ENCODE measurements at places on chromosomes 3 and 15.

DNA sequence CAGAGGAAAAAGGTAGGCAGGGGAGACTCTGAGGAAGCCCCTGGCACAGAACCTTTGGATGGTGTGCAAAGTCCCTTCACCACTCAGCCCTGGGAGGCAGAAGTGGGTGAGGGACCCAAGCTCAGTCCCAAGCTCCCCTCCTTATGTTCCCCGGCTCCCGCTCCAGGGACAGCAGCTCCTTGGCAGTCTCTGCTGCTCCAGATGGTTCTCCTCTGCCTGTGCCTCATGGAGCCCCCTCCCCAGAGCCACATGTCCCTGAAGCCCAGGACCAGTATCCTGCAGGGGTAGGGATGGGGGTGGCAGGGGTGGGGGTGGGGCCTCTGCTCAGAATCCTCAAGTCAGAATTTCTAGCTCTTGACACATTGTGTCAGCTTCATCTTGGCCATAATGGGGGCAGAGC is 8.0 kb upstream of the CAMKV start:
- no peak for DNase-seq

GRCh38 chr3:43194490-43195114 is 88.7 kb upstream of the POMGNT2 start:
- no peak for DNase-seq

- no peak for DNase-seq
These were observed 596.2 kb upstream of the UBE2E2 start for GRCh38 chr3:22606938-22607337.

DNA sequence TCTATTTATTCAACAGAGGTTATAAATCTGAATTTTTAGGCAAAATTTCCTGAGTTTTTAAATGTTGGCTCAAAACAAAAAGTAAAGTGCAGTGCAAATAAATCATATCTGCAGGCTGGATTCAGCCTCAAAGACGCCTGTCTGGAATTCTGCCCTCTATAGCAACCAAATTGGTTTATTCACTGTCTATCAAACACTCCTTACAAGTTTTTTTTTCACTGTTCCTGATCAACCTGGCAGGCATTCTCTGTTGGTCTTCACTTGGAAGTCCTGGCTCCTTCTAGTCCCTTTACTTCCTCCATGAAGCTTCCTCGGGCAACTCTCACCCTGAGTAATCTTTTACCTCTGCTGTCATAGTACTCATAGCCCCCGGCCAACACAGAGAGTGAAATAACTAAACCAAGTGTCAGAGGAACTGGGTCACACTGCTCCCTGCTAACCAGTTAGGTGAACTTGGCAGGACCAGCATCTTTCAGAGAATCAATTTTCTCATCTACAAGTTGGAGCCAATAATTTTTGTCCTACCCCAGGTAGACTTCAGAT is 36.8 kb upstream of the TIPARP start:
- no peak for DNase-seq

DNA sequence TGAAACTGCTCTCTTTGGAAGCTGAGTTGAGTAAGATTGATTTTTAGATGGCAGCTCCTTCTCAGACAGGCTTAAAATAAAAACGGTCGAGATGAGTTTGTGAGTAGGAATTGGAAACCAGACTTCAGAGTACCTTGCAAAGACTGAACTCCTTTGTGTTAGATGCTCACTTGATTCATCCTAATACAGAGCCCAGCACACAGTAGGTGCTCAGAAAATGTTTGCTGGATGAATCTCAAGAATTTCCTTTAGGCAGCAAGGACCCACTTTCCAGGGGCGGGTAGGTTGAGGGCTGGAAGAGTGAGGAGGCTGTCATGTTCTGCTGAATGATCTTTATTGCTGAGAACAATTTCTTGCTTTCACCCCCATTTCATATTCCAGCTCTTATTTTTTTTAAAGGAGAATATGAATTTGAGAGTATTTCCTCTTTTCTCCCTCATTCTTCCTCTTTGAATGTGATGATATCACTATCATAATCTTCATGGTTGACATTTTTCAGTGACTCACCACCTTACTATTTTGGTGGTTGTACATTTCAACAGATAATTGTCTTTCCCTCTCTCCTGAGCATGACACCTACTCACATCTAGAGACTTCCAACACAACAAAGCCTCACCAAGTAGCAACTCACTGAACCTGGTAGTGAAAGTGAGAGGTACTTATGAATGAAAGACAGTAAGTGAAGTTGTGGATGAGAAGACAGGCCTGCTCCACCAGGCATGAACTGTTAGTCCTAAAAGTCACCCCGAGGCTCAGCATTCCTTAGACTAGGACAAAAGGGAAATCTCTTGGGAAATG is 113.3 kb downstream of the PDCD6IP start:
- peak; percentile 23 for DNase-seq

GRCh38 chr15:91936182-91936775 is 82.8 kb downstream of the SLCO3A1 start:
- no peak for DNase-seq

GRCh38 chr3:156246961-156247725 is 126.8 kb downstream of the KCNAB1 start:
- no peak for DNase-seq

DNA sequence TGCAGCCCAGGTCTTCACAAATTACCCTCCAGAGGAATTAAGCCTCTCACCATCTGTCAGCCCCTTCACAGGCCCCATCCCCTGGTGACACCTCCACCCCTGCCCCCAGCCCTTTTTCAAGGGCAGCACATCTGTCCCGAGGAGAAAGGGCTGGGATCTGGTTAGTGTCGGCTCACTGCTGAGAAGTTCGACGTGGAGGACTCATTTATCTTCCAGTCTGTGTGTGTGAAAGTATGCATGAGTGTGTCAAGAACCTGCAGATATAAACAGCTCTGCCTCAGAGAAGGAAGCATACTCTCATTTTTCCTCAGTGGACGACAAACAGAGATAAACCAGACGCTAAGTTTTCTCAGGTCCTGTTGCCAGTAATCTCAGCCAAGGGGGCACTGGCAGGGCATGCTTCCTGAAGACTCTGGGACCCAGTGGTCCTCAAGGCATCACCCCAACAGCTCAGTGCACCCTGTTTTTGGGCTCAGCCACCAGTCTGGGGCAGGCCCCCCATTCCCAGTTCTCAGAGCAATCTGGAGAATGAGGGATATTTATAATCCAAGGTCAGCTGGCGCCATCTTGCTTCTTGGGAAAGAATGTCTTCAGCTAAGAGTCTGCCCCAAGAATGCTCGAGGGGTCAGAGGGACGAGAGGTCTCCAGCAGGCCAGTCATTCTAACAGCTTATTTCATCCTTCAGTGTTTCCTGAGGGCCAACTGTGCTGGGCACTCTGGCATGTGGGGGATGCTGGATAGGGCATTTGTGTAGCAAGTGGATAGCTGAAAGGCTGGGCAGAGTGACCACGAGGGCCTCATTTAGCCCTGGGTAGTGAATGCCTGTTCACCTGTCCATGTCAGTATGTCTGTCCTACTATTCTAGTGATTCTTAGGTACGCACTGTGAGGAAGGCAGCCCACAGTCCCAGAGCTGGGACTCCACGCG is 73.6 kb downstream of the ADCY5 start:
- DNase-seq = no peak

DNA sequence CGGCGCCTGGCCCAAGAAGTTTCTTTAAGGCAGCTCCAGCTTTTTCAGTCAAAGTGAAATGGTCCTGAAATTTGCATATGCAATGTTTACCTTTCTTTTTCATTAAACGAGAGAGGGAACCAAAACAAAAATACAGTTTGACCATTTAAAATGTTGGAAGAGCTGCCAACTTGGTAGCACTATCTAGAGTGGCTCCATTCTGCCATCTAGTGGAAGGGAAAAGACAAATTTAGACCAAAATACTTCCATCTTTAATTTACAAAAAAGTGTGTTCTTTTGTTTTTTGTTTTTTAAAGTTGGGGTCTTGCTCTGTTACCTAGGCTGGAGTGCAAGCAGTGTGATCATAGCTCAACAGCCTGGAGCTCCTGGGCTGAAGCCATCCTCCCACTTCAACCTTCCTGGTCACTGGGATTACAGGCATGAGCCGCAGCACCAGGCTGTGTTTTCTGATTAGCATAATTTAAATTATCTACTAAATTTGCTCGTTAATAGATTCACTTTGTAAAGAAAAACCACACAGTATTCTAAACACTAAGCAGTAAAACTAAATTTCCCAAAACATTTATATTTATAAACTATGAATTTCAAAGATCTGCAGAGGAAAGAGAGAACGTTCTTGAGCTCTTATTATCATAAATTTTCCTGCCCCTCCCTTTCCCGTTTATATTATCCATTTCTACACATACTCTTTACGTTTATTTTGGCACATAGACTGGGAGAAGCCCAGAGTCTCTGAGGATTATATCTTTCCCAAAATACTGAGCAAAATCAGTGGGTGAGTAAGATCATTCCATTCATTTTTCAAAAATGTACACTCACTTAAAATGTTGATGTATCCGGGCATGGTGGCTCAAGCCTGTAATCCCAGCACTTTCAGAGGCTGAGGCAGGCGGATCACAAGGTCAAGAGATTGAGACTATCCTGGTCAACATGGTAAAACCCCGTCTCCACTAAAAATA is 15.4 kb upstream of the RFC4 start:
- peak; percentile 47 for DNase-seq

DNA sequence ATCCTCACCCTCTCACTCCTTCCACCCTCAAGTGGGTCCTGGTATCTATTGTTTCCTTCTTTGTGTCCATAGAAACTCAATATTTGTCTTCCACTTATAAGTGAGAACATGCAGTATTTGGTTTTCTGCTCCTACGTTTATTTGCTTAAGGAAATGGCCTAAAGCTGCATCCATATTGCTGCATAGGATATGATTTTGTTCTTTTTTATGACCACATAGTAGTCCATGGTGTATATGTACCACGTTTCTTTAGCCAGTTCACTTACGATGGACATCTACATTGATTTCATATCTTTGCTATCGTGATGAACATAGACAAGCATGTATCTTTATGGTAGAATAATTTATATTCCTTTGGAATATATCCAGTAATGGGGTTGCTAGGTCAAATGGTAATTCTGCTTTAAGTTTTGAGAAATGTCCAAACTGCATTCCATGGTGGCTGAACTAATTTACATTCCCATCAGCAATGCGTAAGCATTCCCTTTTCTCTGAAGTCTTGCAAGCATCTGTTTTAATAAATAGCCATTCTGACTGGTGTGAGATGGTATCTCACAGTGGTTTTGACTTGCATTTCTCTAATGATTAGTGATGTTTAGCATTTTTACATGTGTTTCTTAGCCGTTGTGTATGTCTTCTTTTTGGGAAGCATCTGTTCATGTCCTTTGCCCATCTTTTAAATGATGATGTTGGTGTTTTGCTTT is 650.2 kb downstream of the ZNF385D start:
- DNase-seq = no peak

- DNase-seq = peak; percentile 19
These were observed 5.6 kb downstream of the TIGIT start for GRCh38 chr3:114299421-114299820.

DNA sequence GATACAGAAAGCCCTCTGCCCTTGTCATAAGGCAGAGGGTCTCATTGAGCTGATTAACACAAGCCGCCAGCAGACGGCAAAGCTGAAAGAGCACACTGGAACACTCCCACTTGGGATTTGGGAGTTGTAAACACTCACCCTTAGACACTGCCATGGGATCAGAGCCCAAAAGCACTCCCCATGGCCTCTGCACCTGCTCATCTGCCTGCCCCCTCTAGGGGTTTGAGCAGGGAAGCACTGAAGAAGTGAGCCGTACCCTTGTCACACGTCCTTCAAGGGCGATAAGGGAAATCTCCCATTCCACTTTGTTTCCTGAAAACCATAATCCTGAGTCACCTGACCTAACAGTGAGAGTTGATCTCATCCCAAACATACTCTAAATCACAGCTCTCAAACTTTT is 14.7 kb downstream of the FSIP1 start:
- DNase-seq = no peak

- peak; percentile 99 for DNase-seq
These were observed at the start of gene NUDT16 for GRCh38 chr3:131381445-131382291. Gene NUDT16, plus strand, starts transcription at chr3:131381774. Its CDS starts 31 bp downstream, at chr3:131381805.

DNA sequence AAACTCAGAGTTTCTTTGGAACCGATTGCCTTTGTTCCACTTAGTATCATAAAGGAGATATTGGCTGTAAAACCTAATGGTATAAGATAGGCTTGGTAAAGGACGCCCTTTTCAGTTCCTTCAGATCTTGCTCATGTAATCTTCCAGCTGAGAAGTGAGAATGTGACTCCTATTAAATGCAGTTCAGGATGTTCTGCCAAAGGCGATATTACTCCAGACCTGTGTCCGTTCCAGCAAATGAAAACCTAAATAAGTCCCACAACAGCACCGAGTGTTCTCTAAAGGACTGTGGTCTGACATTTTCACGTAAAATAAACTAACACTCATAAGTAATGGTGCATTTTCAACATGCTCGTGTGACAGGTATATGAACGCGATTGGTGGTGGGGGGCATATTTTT is 276.2 kb downstream of the FEZF2 start:
- no peak for DNase-seq

GRCh38 chr3:51860703-51861665 is at the start of gene IQCF2:
Gene IQCF2, plus strand, starts transcription at chr3:51861615. Its CDS starts 52 bp downstream, at chr3:51861667.
- DNase-seq = no peak

DNA sequence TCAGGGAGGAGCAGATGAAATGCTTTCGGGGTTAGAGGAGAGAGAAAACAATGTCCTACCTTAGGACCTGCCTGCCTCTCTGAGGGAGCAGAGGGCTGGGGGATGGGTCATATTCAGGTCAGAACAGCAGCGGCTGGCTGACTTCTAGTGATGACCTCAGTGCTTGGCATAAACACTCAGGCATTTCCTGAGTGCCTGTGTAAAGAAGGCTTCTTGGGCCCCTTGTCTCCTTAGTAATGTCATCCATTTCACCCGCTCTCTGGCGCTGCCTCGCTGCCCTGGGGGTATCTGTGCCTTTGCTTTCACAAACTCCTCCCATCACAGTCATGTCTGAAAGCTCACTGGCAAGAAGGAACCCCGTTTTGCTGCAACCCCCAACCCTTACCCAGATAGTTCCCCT is 82.9 kb upstream of the GSK3B start:
- DNase-seq = no peak

- no peak for DNase-seq
These were observed 1159.8 kb upstream of the ALCAM start for GRCh38 chr3:104206925-104207324.

GRCh38 chr15:66780172-66780972 is 78.3 kb downstream of the SMAD6 start:
- DNase-seq = peak; percentile 74

- no peak for DNase-seq
These were observed 17.0 kb upstream of the ITGB5 start for GRCh38 chr3:124903896-124904834.

DNA sequence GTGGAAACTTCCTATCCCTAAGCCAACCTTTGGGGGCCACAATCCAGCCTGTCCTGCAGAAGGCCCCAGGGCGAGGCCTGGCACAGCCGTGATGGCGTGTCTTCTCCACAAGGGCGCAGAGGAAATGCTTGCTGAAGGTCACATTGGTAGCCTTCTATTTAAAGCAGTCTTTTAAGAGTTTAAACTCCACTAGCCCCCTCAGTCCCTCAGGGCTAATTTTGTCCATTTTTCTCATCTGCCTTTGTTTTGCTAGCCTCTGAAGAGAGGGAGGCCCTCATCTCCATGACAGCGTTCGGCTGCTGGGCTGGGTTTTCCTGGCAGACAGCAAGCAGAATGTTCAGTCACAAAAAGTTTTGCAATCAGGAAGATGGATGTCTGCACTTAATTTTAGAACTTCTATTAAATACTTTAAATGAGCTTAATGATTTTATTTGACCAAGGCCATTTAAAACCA is 40.8 kb downstream of the RARB start:
- DNase-seq = no peak

- DNase-seq = no peak
These were observed 89.6 kb downstream of the CHST2 start for GRCh38 chr3:143208976-143209714.
